ENCODE measurements at places on chromosomes 16 and 17.

GRCh38 chr17:57273490-57273889 is 17.2 kb downstream of the MSI2 start:
- no peak for DNase-seq

DNA sequence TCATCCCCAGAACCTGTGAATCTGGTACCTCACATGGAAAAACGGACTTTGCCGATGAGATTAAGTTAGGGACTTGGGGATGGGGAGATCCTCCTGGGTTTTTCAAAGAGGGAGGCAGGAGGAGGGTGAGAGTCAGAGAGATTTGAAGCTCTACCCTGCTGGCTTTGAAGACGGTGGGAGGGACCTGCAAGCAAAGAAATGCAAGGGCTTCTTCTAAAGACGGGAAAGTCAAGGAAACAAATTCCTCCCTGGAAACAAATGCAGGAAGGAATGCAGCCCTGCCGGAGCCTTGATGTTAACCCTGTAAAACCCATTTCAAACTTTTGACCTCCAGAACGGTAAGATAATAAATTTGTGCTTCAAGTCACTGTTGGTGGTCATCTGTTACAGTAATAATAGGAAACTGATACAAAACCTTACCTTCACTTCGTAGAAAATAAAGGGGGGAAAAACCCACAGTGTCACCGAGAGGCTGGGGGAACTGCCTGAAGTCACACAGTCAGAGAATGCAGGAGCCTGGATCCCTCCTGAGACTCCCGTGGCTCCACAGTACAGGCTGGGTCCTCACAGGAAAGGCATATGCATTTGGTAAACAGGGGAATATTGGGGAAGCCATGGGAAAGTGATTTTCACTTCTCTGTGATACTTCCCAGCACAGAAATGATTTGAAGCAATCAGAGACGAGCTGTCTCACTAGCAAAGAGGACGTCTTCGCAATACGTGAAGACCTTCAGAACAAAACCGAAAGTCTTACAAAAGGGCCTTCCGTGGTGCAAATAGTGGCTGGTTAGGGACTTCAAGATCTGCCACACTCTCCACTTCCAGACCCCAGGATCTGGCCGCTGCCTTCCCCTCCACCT is 58.9 kb upstream of the CLEC3A start:
- no peak for DNase-seq

DNA sequence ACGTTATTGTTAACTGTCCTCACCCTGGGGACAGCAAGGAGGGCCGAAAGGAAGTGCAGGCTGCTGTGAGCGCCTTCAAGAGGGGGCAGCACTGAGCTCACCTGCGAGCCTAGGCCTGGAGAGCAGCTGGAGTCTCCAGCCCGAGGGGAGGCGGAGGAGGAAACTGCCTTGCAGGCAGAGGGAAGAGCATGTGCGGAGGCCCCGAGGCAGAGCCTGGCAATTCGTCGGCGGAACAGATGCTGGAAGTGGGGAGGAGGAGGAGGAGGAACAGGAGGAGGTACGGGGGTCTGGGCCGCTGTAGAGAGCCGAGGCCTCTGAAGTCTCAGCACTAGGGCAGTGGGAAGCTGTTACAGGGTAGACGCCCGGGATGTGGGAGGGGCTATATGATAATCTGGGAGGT is 49.6 kb upstream of the PLCG2 start:
- no peak for DNase-seq

- peak; percentile 74 for DNase-seq
These were observed 946 bp upstream of the TMEM256 start for GRCh38 chr17:7404737-7405349.

- DNase-seq, result no peak
These were observed 126.6 kb upstream of the SDK2 start for GRCh38 chr17:73770849-73771229.

DNA sequence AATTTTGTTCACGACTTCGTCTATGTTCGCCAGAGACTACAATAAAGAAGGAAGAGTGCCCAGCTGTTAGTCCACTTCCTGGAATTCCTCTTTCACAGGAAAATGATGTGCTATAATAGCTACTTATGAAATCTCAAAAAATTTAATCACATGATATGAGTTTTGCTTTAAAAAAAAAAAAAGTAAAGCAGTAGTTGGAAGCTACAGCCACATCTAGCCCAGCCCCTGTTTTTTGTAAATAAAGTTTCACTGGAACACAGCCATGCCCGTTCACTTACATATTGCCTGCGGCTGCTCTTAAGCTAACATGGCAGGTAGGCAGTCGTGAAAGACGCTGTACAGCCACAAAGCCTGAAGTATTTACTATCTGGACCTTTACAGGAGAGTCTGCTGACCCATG is 15.3 kb downstream of the VPS53 start:
- DNase-seq, result no peak

DNA sequence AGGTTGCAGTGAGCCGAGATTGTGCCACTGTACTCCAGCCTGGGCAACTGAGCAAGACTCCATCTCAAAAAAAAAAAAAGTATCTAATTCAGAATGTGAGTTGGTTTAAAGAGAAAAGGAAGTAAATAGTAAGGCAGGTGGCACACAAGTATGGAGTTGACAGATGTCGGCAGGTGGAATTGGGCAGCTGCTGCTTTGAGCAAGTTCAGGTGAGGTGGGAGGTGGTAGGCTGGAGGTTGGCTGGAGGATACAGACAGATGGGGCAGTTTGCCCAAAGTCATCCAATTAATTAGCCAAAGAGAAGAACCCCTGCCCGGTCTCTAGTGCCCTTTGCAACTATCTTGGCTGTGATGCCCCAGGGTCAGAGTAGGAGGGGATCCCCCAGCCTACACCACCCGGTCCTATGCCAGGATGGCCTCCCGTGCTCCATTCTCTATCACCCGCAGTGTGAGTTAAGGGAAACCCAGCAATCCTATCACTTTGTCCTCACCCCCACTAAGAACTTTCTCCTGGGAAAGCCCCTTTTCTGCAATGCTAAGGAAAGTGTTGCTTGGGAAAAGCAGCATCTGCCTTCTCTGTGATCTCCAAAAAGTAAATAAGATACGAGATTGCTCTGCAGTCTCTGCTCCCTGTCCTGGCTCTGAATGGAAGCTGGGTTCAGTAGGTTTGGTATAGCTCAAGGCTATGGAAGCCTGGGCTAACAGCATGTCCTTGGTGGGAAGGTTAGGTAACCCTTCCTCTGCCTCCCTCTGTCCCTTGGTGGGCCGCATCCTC is 32.2 kb downstream of the SLC12A3 start:
- no peak for DNase-seq

DNA sequence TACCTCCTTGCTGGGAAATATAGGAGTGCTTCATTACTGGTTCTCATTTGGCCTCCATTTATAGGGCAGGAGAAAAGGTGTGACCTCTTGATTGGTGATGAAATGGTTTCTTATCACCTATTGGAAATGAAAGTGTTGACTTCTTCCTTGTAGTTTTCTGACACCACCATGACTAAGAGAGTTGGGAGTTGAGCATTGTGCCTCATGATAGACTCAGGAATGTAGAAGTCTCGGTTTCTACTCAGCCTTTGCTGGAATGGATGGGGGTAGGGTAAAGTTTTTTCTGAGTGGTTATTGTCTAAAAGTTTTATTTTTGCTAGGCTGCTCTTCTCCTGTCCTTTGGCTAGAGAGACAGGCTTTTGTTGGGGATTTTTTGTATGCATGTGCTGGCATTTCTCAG is 117.4 kb downstream of the PHKB start:
- DNase-seq, result no peak

DNA sequence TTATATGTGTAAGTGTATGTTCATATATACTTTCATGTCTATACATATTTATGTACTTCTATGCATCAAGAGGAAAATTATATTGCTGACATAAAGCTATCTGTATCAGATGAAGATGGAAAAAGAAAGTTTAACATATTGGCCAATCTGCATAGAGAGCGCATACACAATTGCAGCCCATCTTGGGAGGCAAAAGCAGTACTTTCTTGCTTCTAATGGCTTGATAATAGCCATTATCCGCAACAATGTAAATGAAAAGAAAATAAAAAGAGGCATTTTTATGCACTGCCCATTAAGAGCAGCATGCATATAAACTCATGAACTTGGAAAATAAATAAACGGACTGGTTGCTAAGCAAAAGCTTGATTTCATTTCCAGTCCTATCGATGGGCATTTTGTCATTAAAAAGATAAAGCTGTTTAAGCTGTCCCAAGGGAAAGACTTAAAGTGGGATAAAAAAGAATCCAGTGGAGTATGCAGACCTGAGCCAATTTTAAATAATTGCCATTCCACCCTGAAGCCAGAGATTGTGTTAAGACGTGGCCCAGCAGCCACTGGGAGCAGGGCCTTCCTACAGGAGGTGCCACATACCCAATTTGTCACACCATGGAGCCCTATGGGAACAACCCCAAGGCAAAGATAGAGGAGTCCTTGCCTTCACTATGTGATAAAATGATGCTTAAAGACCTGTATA is 183.6 kb upstream of the CDH11 start:
- no peak for DNase-seq

- DNase-seq, result no peak
These were observed 239.4 kb downstream of the MRTFB start for GRCh38 chr16:14310519-14310991.

DNA sequence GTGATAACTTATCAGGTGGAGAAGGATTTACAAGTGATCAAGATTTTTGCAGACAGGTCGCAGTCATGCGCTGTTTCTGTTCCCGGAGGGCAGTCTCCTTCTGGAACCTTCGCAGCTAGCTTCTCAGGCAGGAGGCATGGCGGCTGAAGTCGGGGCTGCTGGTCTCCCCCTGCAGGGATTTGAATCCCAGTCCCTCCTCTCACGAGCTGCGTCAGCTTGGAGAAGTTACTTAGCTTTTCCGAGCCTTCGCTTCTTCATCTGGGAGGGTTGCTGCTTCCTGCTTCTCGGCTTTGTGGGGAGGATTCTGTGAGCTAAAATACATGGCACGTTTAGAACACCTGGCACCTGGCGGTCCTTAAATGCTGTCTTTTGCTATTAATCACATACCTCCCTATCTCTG is 287.8 kb upstream of the FOXF1 start:
- DNase-seq, result no peak

DNA sequence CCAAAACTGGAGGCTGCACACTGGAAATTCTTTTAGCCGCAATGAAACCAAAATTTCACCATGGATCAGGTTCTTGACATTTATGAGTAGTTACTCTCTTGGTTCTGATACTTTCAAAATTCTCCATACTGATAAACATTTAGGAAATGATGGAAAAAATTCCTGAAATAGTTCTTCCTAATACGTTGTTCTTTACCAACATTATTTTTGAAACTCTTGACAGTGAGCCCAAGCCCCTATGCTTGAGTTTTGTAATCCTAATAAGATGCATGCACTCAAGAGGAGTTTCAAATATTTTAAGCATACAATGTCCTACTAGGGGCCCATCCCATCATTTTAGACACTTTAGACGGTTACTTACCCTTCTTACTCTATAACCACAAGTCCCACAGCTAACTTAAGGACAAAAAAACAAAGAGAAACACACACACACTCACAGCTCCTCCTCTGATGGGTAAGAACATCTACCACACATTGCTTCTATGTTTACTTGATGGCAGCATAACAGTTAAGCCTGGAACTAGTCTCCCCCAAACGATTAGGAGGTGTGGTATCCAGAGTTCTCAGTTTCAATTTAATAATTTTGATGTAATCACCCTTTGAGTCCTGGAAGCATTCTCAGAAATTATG is 3.7 kb downstream of the VEZF1 start:
- DNase-seq, result no peak

DNA sequence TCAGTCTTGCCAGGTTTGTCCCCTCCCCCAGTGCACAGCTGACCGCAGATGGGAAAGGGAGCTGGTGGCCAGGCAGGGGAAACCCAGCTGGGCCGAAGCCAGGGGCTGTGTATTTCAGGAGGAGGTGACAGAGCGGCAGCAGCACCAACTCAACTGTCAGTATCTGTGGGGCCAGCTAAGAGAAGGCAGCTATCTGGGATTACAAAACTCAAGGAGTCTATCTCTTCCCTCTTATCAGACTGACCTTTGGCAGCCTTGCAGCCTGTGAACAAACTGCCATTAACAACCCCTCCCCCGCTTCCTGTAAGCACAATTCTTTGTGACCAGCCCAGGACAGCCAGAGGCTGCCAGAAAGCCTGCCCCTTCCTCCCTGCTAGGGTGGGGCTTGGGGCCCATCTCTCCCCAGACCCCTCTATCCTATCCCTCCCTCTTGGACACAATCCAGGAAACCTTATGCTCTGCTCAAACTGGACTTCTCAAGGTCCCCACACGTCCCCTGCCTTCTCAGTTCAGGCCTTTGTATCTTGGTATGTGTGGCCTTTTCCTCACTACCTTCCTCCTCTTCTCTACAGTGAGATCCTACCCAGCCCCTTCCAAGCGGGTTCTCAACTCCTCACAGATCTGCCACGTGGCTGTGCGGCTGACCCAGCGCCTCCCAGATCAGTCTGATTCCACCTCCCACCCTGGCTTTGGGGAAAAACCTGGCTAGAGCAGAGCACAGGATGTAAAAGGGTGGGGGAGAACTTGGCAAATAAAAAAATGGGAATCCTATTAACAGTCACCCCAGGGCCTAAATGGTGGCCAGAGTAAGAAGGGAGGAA is 10.5 kb downstream of the ST3GAL2 start:
- DNase-seq, result peak; percentile 48
